ENCODE measurements at places on chromosomes 2 and 18.

DNA sequence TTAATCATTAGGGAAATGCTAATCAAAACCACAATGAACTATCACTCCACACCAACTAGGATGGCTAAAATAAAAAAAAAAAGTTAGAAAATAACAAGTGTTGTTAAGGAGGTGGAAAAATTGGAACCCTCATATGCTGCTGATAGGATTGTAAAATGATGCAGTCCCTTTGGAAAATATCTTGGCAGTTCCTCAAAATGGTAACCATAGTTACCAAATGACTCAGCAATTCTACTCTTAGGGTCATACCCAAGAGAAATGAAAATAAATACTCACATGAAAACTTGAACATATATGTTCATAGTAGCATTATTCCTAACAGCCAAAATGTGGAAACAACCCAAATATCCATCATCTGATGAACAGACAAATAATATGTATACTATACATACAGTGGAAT lies 15.7 kb upstream of the ACVR2A start:
- peak; percentile 11 for DNase-seq

GRCh38 chr2:141519906-141520305 lies 610.9 kb downstream of the LRP1B start:
- no peak for DNase-seq

DNA sequence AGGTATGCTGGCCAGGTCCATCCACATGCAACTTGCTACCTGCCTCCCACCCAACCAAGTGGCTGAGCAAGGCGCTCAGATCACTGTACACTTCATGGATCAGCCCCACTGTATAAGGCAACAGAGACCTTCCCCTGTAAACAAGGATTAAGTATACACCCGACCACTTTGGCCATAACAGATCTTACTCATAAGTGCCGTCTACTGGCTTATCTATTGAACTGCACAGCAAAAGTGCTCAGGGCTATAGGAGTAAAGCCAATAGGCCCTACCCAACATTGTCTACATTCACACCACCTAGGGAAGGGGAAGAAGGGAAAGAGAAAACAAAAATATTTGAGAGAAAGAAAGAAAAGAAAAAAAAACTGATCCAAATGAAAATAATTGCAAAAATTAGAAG lies 663.9 kb upstream of the LRRTM1 start:
- DNase-seq: no peak

DNA sequence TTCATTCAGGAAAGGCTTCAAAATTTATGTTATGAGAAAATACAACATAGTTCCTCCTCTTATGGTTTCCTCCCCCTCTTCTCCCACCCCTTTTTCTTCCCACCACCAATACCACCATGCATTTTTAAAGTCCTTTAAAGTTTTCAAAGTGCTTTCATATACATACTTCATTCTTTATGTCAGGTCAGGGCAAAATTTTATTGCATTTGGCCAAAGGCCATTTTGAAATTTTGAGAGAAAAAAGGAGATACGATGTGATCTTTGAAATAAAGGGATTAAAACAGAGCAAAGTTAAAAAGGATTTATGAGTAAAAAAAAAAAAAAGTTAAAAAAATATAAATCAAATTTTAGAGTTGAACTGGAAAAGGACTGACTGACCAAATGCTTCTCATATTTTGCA lies 792.5 kb upstream of the FANCL start:
- DNase-seq: no peak

- no peak for DNase-seq
Observed at GRCh38 chr2:156065912-156066311, 266.6 kb downstream of the NR4A2 start.

DNA sequence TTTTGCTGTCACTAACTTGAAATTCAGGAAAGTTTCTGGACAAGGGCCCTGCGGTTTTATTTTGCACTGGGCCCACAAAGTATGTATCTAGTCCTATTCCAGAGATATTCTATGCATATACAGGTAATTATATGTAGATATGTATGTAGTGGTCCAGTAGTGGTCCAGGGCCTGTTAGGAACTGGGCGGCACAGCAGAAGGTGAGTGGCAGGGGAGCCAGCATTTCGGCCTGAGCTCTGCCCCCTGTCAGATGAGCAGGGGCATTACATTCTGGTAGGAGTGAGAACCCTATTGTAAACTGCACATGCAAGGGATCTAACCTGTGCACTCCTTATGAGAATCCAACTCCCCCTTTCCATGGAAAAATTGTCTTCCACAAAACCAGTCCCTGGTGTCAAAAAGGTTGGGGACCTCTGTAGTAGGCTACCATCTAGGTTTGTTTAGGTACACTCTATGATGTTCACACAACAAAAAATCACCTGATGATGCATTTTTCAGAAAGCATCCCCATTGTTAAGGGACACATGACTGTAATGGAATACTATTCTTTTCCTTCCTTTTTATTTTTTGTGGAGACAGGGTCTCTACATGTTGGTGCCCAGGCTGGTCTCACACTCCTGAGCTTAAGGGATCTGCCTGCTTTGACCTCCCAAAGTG lies 2.8 kb upstream of the PPP4R3B start:
- DNase-seq: no peak

GRCh38 chr18:8046441-8046840 lies 479.3 kb downstream of the PTPRM start:
- DNase-seq: no peak

DNA sequence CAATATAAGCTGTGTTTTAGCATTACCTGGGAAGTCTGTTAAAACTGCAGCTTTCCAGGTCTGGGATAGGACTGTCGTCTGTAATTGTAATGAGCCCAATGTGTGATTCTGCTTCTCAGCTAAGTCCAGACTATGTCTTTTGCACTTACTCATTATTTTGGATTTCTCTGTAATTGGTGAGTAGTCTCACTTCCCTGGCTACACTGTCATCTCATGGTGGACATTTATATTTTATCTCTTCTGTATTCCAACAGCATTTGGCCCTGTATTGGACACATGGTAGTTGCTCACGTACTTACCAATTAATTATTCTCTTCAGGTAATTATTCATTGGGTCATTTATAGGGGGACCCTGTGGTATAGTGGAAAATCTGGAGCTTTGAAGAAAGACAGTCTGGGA lies 28.0 kb downstream of the LHCGR start:
- no peak for DNase-seq

DNA sequence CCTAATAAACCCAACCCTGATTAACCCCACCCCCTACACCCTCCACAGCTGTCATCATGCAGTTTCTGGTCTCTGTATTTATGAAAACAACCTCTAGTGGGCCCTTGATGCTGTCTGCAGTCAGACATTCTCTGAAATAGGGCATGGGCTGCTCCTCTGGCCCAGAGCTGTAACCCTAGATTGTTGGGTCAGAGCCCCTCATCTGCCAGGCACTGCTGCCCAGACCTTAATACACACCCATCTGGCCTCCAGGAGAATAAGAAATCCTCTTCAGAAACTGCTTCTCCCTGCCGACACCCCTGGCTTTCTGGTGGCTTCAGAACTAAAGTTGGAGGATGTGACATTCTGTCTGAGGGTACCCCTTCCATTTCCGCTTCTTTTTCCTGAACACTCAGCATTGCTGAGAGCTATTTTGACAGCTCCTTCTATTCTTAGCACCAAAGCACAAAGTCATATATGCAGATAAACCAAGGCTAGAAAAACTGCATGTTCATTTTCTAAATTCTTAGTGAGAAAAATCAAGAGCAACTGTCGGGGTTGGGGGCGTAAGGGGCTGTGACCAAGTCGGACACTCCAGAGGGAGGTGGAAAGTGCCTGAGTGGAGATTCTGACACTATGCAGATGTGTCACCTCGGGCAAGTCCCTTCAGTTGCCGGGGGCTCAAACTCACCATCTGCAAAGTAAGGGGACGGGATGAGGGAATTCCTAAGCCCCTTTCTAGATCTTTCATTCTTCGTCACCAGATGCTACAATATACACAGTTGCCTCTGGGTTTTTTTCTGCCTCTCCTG lies 28.7 kb downstream of the SRSF7 start:
- peak; percentile 64 for DNase-seq

DNA sequence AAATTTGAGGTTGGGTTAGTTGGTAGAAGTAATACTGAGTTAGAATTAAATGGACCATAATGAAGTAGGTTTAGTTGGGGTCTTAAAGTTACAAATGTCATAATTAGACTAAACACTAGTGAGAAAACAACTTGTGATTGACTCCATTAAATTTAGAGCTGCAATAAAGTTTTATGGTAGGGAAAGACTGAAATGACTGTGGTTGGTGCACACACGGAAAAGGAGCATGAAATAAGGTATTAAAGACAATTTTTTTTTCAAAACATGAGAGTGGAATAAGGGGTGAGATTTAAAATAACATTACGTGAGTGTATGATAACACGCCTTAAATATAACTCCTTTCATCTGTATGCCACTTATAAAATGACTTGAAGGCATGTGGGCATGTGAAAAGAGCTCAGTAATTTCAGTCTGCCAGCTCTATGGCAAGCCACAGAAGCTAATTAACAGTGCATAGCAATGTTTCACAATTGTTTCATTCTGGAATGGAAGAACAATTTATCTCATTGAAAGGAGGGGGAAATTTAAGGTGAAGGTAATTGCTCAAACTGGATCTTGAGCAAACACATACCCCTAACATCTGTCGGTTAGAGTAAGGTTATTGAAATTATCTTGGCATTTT lies 1.4 kb downstream of the FRZB start:
- no peak for DNase-seq
